ENCODE measurements at places on chromosomes 13 and 19.

- no peak for DNase-seq
Measured at GRCh38 chr13:114325729-114326128, 11.4 kb downstream of the CHAMP1 start.

DNA sequence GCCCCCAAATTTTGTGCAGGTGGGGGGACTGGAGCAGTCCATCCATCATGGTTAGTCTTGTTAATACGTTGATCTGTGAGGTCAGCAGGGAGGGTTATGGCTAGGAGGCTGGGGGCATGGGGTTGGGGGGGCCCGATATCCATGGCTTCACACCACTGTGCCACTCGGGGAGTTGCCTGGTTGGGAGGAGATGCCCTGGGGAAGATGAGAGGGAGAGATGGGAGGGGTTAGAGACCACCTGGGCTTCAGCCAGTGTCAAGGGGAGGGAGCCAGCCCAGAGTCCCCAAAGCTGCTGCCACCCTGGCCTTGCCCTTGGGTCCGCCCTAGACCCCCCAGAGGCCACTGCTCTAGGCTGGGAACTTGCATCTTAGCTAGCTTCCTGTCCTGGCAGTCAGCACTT lies 1.8 kb upstream of the DMPK start:
- no peak for DNase-seq

GRCh38 chr13:41053384-41053826 lies 7.9 kb upstream of the WBP4 start:
- DNase-seq, result no peak

GRCh38 chr19:33673996-33674625 lies 52.4 kb downstream of the CHST8 start:
- DNase-seq, result no peak

GRCh38 chr13:50244713-50245574 lies 229.7 kb downstream of the KCNRG start:
- no peak for DNase-seq

GRCh38 chr19:57171551-57172081 lies 4.3 kb upstream of the DUXA start:
- peak; percentile 30 for DNase-seq

DNA sequence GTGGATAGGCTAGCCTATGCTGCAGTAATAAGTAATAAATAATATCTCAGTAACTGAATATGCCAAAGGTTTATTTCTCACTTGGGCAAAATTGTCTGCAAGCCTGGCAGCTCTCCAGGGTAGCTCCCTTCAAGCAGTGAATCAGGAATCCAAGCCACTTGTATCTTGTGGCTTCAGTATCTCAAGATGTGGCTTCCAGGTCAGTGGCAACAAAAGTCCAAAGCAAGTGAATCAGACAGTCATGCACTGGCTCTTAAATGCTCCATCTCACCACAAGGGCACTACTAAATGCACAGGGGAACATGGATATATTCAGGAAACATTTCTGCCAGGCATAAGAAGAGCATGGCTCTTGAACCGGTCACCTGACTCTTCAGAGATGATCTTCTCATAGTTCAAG lies 126.3 kb downstream of the KCTD12 start:
- DNase-seq, result no peak

DNA sequence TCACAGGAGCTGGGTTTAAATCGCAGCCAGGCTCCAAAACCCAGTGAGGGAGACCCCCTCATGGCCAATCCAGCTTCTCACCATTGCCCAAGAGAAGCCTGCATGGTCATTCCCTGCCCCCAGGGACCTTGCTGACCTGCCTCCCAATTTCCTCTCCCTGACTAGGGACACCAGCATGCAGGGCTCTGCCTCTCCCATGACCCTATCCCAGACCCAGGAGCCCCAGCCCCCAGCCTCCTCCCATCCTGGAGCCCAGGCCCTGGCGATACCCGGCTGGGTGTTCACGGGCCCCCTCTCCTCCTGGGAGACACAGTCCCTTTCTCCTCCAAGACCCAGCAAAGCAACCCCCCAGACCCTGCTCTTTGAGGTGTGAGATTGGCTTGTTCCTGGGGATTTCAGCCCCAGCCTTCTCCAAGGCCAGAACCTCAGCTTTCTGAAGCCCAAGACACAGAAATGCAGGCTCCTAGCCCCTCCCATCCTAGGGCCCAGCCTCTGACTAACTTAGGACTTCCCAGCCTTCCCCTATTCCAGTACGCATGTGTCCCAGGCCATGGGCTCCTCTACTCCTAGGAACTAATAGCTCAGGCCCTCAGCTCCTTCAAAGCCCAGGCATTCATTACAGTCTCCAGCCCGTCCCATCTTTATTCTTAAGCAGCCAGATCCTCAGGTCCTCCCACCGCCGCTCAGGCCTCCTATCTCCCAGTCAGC lies 1.1 kb downstream of the GYS1 start:
- no peak for DNase-seq

DNA sequence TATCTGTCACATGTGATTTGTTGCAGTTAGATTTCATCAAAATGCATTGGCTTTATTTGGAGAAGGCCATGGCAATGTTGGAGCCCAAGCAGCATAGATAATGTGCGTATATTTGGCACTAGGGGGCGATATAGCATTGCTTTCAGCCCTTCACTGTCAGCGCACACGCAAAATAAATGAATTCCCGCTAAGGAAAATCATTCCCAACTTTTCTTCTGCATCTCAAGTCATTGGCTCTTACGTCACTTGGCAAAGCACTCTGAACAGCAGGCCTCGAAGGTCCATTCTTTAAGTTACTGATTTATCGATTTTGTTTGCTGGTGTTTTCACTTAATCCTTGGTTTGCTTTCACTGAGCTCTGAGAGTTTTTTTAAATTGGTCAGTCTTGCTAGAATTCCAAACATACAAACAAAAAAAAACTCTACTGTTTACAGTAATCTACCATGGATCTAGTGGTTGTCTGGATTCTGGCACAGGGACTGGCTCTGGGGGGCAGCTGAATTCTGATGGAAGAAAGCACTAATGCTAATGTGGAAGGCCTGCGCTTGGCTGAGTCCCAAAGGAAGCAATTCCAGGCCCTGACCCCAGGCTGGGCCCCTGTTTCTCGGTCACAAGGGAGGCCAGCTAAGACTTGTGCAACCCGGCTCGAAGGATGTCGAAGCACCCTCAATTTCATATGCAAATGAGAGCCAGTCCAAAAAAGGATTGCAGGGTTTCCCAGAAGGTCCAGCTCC lies 97.7 kb upstream of the IPO5 start:
- no peak for DNase-seq

DNA sequence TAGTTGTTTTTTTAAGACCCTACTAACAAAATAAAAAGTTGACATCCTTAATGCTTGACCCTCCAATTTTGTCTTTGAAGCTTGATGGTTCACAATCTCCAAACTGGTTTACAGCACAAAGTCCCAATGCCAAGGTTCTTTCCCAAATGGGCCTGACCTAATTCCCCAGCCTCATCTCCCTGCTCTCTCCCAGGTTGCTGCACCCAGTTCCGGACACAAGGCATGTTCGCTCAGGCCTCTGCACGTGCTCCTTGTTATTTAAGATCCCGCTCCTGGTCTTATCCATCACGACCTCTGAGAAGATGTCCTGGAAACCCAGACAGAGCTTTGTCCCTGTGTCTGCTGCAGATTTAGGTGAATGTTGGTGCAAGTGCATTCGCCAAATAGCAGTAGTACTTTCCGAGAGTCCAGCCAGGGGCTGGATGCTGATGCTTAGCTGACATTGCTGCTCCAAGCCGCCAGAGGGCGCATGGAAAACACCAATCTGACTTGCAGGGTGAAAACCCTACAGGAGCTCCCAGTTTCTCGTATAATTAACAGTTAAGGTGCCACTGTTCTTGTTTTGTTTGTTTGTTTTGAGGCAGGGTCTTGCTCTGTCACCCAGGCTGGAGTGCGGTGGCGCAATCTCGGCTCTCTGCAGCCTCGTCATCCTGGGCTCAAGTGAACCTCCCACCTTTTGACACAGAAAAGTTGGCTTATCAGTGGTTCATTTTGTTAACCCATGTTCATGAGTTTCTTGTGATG lies 18.5 kb downstream of the LYPD3 start:
- peak; percentile 79 for DNase-seq

GRCh38 chr13:43360171-43360570 lies 336.8 kb downstream of the DNAJC15 start:
- DNase-seq, result no peak

DNA sequence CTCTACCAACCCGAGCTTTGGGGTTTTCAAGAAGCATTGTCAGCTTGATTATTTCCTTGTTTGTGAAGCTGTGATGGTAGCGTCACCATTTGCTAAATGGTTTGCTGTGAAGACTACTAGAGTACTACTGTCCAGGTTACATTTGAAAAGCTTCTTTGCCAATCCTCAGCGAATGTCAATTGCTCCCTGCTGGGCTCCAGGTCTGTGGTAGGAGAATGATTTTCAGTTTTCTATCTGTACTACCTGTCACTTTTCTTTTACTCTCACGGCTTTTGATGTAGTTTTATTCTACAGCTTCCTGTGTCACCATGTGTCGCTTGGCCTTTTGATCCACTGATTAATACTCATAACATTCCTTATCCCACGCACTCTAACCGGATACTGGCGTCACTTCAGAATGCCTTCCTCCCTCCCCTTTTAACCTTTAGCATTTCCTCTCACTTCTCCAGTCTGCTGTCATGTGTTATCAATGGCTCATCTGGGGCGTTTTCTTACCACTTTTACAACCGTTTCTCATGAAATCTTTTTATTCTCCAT lies 7.5 kb upstream of the GPR183 start:
- DNase-seq, result peak; percentile 52

GRCh38 chr19:10881403-10882107 lies 10.2 kb downstream of the CARM1 start:
- DNase-seq, result no peak

GRCh38 chr13:67267136-67267535 lies 37.0 kb upstream of the PCDH9 start:
- no peak for DNase-seq

- DNase-seq, result no peak
Measured at GRCh38 chr13:30319130-30319529, 11.8 kb upstream of the KATNAL1 start.

DNA sequence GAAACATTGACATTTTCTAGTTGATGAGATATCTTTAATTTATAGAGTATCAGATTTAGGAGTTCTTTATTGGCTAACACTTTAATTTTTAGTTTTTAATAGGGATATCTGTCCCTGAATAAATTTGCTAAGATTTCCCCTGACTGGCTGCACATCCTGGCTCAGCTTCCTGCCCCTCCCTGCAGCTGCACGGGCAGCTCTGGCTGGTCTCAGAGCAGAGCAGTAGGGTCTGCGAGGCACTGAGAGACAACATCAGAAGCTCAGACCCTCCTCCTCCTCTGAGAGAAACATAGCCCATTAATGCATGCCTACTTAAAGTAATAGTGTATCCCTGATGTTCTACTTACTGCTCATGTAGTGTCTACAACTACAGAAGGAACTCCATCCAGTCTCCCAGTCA lies 139.2 kb downstream of the TNFSF13B start:
- DNase-seq, result peak; percentile 11

GRCh38 chr19:10918359-10918758 lies 10.1 kb downstream of the YIPF2 start:
- no peak for DNase-seq

DNA sequence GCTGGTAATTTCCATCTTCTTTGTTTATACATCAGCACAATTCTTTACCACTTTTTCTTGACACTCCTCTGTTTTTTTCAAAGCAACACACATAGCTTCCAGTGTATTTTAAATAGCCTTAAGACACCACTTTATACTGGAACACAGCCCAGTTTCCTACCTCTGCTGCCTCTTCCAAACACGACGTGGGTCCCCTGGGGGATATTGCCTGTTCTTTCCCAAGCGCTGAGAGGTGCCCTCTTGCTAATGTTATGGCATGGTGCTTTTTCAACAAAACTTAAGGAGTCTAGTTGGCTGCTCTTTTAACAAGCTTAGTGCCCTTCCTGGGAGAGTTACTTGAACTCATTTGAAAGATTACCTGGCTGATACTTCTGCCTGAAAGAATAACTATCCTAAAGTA lies 112.7 kb downstream of the OLFM4 start:
- no peak for DNase-seq

- DNase-seq, result no peak
Measured at GRCh38 chr19:34151439-34151838, 20.9 kb upstream of the LSM14A start.

GRCh38 chr19:14189415-14189814 lies 16.6 kb downstream of the ADGRL1 start:
- no peak for DNase-seq

GRCh38 chr13:72565893-72566292 lies 161.5 kb downstream of the MZT1 start:
- peak; percentile 0 for DNase-seq

GRCh38 chr19:12205296-12205695 lies 42.4 kb downstream of the ZNF136 start:
- no peak for DNase-seq

GRCh38 chr13:43360892-43361610 lies 337.7 kb downstream of the DNAJC15 start:
- DNase-seq, result no peak

DNA sequence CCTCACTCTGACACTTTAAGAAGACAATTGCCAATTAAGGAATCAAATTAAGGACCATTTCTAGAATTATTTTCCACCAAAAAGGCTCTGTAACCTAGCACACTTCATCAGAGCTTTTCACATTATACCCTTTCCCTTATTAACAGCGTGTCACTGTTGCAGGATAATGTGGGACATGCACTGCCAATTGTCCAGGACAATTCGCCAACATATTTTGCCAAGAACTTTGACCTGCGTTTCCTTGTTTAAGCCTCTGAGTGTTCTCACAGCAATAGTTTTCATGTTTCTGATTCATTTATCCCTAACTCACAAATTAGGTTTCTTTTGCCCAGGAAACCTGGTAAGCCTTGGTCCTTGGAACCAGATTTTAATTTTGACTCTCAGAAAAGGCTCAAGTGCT lies 13.3 kb downstream of the COL4A1 start:
- DNase-seq, result no peak

DNA sequence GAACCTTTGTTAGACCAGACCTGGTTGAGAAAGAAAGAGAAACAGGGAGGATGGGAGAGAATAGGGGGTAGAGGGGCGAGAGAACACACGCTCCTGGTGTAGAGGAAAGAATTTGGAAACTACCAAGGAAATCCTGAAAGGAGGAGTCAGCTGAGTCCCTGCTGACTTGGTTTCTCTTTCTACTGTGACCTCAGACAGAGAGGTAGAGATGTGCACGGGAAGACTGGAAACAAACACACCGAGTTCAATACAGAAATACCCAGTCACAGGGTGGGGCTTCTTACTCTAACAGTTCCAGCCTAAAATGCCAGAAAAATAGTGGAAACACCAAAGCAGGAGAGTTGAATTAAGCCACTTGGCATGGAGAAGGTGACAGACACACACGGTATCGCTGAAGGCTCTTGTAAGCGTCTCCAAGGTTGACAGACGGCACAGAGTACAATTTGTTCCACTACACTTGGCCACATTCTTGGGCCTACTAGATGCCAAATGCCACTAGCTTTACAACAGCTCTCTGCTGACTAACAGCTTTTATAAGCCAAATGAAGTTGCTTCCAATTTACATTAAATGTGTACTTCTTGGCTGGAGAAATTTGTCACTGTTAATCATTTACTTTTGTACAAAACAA lies 28.1 kb downstream of the LATS2 start:
- no peak for DNase-seq

DNA sequence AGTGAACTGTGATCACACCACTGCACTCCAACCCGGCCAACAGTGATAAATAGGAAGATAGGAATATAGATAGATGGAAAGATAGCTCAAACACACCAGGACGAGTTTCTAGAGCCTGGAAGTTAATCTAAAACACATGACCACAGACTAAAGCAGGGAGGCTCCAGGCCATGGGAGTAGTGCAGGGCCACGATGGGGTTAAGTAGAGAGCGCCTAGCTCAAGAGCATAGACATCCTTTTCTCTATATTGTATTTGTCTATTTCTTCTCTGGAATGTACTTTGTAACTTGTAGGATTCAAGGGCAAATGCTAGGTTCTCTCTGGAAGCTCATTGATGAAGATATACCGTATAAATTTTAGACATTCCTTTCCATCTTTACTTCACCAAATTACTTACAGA lies 69.6 kb downstream of the ZAR1L start:
- no peak for DNase-seq
